ENCODE measurements at places on chromosomes 5 and 9.

- DNase-seq, result no peak
Measured at GRCh38 chr9:69582018-69582417, 90.2 kb downstream of the APBA1 start.

- DNase-seq, result no peak
Measured at GRCh38 chr9:89845862-89846261, 241.1 kb downstream of the GADD45G start.

GRCh38 chr5:72917371-72917776, 38.5 kb upstream of the FCHO2 start:
- DNase-seq, result no peak

GRCh38 chr5:10788358-10788757, 27.3 kb upstream of the DAP start:
- no peak for DNase-seq

DNA sequence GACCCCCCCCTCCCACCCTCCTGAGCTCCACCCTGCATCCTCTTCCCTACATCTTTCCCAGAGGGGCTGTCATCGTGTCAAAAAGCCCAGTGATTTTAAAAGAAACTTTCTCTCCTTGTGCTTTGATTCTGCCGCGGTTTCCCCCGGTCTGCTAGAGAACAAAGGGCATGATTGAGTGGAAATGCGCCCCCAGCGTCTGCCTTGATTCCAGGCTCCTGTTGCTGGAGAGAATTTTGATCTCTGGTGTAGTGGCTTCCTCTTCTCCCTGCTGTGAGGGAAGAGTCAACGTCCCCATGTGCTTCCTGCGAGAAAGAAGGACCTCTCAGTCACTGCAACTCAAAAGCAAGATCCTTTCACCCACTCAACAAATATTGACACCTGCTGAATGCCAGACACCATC, 61.9 kb upstream of the RAPGEF1 start:
- DNase-seq, result no peak

DNA sequence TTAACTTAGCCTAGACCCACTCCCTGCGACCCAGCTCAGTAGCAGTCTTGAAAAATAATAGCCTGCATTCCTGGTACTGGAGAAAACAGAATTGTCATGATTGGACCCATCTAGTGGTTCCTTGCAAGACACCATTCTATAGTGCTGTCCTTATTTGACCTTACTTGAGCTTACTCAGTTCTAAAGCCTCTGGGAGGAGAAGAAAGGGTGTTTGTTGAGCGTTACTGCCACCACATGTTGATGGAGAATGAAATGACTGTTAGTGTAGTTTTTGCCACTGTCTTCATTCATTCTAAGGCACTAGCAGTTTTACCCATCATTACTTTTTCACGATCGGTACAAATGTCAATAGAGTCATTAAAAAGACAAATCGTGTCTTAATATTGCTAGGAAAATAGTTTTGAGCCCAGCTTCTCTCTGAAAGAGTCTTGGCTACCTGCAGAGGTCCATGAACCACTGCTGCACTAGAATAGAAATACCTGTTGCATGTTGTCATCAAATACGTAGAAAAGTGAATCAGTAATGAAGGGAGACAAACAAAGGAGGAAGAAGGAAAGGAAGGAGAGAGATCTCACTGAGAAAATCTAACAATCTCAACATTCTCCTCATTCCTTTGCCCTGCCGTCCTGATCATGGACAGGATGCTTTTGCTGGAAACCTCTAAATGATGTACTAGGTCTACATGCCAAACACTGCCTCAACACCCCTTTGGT, 96.0 kb downstream of the LIX1 start:
- no peak for DNase-seq

- DNase-seq, result no peak
Measured at GRCh38 chr9:83379045-83379444, 159.2 kb downstream of the FRMD3 start.

Measured in GM06990 (cell line).